M059J (cell line): ENCODE measurements at places on chromosomes 1 and 21.
A peak's percentile ranks its signal among the peaks of the same experiment; 100 is the strongest.

GRCh38 chr1:212293579-212293978, 8.4 kb downstream of the PPP2R5A start:
- DNase-seq, result no peak

DNA sequence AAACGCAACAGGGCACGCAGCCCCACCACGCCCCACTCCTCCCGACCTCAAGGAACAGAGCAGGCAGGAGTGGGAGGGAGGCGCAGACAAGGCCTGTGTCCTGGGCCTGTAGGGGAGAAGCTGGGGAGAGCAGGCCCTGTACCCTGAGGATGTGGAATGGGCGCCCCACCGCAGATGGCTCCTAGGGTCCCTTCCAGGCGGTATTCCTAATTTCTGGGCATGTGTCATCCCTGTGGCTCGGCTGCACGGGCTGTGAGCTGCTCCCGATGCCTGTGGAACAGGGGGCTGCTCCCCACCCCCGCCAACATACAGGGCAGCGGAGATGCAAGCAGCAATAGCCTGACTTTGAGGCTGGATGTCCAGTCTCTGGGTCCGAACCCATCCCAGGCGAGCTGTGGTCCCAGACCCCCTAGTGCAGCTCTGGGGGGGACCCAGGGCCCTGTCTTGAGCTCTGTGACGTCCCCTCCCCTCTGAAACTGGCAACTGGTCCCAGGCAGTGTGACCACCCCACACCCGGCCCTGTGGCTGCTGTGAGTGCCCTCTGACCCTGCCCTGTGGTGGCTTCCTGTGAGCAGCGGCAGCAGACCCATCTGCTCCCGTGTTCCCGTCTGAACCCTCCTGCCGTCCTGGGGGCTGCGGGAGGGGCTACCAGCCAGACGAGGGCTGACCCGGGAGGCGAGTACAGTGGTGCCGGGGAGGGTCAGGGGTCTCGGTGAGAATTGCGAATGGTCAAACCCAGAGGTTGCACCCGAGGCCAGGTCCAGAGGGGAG, 13.9 kb upstream of the COL6A2 start:
- no peak for DNase-seq

- DNase-seq, result no peak
Observed at GRCh38 chr1:24507405-24507804, 4.8 kb downstream of the RCAN3 start.

GRCh38 chr1:41723786-41724185, 194.9 kb downstream of the HIVEP3 start:
- DNase-seq, result no peak

GRCh38 chr1:93002781-93003180, 41.5 kb upstream of the DIPK1A start:
- no peak for DNase-seq

DNA sequence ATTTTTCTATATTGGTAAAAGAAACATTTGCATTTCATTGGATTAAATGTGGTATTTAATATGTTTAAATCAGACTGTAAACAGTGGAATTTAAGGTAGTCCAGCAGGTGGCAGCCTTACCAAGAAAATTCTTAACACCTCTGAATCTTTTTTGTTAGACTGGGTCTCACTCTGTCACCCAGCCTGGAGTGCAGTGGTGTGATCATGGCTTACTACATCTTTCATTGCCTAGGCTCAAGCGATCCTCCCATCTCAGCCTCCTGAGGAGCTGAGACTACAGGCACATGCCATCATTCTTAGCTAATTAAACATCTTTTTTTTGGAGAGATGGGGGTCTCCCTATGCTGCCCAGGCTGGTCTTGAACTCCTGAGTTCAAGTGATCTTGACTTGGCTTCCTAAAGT, 98.8 kb downstream of the RABGAP1L start:
- peak; percentile 55 for DNase-seq

DNA sequence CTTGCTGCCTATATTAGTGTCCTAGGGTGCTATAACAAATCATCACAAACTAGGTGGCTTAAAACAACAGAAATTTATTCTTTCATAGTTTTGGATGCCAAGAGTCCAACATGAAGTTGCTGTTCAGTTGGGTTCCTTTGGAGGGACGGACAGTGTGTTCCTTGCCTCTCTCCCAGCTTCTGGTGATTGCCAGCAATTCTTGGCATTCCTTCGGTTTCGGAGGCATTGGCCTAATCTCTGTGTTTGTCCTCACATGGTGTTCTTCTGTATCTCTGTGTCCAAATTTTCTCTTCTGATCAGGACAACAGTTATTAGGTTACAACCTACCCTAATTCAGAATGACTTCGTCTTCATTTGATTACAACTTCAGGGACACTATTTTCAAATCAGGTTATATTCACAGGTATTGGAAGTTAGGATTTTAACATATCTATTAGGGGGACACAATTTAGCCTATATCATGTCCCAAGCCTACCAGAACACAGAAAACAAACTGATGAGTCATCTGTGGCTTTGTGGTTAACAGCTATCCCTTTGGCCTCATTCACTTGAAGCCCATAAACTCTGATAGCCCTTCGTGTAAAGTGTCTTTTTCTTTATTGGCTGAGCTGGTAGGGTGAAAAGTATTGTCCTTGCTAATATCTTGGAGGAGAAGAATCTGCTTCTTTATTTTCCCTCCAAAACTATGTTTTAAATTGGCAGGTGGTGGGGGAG, 83.2 kb upstream of the PAPPA2 start:
- peak; percentile 32 for DNase-seq

DNA sequence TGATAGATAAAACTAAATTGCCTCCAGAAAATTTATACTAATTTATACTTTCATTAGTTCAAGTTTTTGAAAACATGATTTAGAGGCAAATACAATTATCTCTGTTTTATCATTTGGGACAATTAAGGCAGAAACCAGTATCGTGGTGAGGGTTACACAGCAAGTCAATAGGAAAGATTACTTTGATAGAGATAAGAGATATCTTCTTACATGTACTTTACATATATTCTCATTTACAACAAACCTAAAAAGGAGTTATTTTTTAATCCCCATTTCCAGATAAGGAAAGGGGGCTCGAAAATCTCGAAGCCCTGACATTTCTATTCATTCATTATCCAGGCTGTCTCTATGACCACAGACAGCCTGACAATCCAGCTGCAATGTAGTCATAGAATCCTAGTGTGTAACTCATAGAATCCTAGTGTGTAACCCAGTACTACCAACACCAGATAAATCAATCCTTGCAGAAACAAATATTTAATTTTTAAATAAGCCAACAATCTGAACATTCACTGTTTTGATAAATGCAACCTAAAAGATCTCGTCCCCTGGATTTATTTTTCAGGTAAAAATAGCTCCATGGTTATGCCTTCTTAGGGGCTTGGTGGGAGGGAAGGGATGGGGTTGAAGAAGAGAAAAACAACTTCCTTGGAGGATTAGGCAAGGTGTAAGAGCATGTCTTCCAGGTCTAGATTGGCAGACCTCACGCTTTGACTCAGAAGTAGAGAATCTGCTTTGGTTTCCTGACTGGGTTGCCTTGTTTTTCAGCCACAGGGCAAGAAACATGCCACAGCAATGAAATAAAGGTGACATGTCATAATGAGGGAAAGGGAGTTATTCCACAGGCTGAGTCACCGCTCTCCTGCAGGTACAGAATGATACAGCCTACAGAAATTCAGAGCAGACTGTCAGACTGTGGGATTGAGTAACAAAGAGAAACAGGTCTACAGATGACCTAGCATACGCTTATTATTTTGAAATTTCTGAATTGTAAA, 45.6 kb downstream of the IRF2BP2 start:
- DNase-seq, result peak; percentile 99

DNA sequence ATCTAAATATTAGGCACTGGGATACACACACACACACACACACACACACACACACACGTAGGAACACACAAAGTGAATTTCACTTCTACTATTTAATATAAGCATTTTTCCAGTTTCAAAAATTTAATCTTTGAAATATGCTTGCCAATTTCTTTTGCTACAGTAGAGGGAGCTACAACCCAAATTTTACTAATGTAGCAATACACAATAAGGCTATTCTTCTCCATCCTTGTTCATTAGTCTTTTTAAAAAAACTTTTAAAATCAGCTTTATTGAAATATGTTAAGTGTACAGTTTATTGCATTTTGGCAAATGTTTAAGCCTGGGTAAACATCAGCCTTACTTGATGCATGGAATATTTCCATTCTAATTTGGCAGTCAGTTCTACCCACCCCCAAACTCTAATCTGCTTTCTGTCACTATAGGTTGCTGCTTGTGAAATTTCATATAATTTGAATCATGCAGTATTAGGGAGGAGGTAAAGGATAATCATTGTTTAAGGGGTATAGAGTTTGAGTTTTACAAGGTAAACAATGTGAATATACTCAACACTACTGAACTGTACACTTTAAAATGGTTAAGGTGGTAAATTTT, 93.0 kb upstream of the TENT5C start:
- DNase-seq, result peak; percentile 14

DNA sequence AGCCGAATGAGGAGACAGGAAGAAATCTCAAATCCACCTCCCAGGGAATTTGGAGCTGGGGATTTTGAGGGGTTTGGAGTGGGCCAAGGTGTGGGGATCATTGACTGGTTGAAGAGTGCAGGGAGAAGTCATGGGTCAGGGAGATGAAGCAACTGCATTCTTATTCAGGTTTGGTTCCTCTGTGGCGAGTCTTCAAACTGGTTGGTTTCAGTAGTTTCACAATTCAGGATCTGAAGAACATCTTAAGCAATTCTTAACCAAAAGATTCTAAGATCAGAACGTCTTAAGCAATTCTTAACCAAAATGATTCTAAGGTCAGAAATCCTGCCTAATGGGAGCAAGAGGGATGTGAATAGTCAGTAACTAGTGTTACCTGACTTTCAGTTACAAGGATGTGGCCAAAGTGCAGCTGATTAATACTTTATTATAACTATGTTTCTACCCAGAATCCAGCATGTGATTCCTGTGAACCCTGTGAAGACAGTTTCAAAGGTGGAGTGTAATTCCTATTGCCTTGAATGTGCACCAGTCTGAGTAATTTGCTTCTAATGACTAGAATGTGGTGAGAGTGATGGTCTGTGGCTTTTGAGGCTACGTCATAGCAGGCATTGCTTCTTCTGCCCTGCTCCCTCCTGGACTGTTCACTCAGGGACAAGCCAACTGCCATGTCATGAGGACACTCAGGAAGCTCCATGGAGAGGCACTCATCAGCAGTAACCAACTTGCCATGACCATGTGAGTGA, 61.2 kb downstream of the OLFML3 start:
- DNase-seq, result no peak

GRCh38 chr1:18062185-18062584, 45.4 kb upstream of the IGSF21 start:
- no peak for DNase-seq

DNA sequence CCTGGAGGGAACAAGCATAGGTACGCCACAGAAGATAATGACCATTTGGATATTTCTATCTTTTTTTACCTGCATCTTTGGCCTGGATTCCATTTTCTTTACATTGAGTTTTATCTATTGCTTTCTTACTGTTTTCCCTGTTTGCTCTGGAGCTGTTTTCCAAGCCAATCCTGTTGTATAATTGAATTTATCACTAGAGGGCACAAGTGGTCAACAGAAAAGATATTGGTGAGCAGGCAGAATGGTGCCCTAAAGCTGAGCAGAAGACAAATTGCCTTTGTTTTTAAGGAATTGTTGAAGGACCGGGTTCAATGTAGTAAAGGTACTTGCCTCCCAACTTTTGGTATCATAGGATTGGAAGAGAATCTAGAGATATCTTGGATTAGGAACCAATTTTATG, 152.8 kb downstream of the PPP1R12B start:
- DNase-seq, result peak; percentile 46

DNA sequence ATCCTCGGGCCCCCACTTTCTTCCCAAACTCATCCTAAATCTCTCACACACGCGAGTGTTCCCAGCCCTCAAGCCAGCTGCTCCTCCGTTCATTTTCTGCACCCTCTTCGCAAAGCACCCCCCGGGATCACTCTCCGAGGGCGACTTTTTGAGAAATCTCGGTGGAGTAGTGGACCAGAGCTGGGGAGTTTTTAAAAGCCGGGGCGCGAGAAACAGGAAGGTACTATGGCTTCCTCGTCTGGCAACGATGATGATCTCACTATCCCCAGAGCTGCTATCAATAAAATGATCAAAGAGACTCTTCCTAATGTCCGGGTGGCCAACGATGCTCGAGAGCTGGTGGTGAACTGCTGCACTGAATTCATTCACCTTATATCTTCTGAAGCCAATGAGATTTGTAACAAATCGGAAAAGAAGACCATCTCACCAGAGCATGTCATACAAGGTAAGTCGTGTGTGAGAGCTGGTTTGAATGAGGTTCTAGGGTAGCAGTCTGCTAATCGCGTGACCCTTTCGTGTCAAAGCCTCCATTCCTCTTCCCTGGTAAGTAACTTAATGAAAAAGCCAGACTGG, 800 bp downstream of the DR1 start:
- DNase-seq, result peak; percentile 58

DNA sequence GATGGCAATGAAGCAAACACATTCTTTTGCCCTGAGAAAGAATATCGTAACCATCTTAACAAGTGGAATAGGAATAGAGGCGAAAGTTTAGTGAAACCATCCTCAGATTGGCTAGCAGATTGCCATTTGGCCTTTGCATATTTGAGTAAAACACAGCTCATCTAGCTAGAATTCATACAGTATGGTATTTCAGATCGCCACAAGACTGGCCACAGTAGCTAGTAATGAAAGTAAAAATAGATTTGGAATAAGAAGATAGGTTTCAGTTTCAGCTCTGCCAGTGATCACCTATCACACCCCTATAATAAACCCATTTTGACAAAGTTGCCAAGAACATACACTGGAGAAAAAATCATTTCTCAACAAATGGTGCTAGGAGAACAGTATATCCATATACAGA, 294.9 kb downstream of the LRRIQ3 start:
- DNase-seq, result no peak

- no peak for DNase-seq
Observed at GRCh38 chr1:110240476-110241210, 30.5 kb downstream of the KCNC4 start.

DNA sequence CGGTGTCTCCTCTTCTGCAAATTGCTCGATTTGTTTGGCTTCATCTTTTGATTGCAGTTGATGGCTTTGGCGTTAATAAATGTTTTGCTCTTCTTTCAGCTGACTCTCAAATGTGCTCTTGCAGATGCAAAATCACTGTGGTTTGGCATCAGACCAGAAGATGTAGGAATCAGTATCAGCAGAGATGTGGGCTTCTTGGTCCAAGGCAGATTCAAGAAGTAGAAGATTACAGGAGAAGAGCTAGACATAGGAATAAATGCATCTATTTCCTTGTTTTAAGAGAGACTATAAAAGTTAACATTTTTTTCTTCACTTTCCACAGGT, 59.8 kb upstream of the BACH1 start:
- DNase-seq, result no peak

DNA sequence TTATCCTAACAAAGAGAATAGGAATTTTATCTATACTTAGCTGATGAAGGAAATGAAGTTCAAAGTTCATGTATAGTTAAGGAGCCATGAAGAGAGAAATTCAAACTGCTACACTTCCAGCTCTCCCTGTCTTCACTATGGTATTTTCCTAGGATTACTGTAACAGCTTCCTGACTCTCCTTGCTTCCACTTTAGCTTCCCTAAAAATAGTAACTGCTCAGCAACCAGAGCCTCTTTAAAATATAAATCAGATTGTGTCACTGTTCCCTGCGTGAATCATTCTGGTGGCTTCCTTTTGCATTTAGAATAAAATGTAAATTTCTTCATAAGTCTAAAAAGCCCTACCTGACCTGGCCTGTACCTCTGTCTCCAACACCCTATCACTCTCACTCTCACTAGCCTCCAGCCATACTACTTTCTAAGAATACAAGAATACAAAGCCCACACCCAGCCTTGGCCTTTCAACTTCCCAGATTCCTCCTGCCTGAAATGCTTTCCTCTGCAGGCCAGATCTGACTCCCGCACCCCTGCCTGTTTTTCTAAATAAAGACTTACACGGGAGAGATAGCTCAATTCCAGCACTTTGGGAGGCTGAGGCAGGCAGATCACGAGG, 30.5 kb downstream of the OR10J1 start:
- no peak for DNase-seq
